CD4-positive, alpha-beta T cell treated with Interleukin-12 subunit alpha and Interleukin-12 subunit beta, for 1 hour (primary cell): ENCODE measurements at places on chromosomes 6 and 20.

DNA sequence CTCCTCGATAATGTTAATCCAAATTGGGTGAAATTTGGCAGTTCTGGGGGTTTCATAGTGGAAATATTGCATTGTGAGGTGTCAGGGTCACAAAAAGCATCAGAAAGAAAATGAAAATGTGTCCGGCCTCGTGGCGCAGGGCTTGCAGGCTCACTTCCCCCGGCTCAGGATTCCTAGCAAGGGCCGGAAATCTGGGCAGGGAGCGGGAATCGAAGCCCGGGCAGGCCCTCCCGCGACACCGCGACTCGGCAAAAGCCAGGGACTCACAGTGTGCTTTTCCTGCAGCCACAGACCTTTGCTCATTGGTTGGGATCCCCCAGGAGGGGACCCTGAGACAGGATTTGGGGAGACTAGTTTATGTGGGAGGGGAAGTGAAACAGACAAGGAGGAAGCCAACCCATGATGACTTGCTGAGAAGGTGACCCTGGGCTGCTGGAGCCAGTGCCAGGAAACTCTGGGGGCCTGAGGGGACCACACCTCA is 847 bp upstream of the CD93 start:
- DNase-seq, result peak; percentile 5

DNA sequence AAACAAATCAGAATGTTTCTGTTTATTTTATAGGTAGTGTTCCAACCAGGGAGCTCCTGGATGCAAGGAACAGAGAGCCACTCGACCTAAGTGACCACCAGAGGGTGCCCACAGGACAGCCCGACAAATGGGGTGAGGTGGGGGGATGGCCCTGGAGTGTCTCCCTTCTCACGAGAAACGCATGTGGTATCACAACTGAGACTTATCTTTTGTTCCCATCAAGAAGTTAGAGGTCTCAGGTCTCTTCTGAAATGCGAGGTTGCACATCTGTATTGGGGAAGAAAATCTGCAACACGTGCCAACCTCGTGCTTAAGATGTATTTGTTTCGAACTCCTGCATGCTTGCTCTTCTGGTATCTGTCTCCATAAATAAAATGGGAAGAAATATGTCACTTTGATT is 104.0 kb downstream of the ISM1 start:
- no peak for DNase-seq

GRCh38 chr20:58401162-58401561 is 12.1 kb downstream of the VAPB start:
- DNase-seq, result no peak

- no peak for DNase-seq
These were observed 148.5 kb downstream of the FOXC1 start for GRCh38 chr6:1758076-1758679.

GRCh38 chr6:20582586-20583443 is 48.6 kb downstream of the CDKAL1 start:
- DNase-seq, result no peak

DNA sequence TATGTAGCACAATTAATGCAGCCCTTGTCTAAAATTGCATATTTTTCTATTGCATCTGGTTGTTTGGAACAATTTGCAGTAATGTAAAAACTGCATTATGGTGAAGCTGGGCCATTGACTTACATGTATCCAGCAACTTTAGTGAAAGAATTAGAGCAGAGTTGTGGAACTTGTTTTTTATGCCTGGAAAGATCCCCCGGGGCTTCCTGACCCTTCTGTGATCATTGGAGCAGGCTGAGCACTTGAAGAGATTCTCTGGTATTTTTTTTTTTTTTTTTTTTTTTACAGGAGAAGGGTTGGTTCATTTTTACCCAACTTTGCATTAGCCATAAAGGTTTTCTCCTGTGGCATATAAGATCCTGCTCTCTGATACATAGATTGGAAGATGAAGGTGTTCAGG is 45.0 kb downstream of the LIN28B start:
- no peak for DNase-seq

DNA sequence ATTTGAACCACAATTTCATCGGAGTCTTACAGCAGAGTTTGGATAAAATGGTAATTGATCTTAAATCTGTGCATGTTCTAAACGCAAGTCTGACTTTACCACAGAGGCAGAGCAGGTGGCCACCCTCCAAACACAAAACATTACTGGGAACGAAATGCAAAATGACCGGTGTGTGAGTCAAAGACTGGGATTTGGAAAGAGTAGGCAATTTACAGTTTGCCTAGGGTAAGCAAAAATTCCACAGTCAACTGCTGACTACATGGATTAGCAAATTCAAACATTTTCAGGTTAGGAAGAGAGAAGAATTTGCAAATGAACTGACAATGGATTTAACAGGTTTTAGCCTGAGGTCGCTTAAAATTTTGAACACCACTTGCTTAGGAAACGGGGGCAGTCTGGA is 444.4 kb downstream of the HDGFL1 start:
- DNase-seq, result no peak

GRCh38 chr20:51583073-51583472 is 40.6 kb upstream of the NFATC2 start:
- DNase-seq, result no peak

- peak; percentile 70 for DNase-seq
These were observed 5.5 kb downstream of the CASP8AP2 start for GRCh38 chr6:89834884-89835792.

GRCh38 chr6:84766118-84766798 is 1.9 kb upstream of the TBX18 start:
- no peak for DNase-seq

GRCh38 chr20:45626540-45626939 is 3.0 kb upstream of the WFDC10A start:
- no peak for DNase-seq

DNA sequence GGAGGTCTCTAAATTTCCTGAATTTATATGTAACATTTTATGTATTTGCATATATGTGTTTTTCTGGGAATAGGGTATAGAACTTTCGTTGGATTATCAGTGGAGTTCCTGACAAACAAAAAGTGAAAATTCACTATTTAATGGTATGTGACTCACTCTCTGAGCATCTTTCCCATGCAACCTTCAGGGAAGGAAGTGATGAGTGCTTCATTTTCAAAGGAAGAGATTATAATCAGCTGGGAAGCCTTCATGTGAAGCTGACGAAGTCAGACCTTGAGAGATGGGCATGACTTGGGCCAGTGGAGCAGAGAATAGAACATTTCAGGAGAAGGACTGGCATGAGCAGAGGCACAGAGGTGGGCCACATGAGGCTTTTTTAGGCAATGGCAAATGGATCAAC is 72.7 kb downstream of the FAXC start:
- no peak for DNase-seq

DNA sequence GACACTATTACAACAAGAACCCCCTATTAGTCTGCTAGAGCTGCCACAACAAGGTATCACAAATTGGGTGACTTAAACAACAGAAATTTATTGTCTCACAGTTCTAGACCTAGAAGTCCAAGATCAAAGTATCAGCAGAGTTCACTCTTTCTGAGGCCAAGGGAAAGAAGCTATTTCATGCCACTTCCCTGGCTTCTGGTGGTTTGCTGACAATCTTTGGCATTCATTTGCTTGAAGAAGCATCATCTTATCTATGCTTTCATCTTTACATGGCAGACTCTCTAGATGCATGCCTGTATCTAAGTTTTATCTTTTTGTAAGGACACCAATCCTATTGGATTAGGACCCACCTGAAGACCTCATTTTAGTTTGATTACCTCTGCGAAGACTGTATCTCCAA is 296.8 kb upstream of the MARCKS start:
- DNase-seq, result no peak

DNA sequence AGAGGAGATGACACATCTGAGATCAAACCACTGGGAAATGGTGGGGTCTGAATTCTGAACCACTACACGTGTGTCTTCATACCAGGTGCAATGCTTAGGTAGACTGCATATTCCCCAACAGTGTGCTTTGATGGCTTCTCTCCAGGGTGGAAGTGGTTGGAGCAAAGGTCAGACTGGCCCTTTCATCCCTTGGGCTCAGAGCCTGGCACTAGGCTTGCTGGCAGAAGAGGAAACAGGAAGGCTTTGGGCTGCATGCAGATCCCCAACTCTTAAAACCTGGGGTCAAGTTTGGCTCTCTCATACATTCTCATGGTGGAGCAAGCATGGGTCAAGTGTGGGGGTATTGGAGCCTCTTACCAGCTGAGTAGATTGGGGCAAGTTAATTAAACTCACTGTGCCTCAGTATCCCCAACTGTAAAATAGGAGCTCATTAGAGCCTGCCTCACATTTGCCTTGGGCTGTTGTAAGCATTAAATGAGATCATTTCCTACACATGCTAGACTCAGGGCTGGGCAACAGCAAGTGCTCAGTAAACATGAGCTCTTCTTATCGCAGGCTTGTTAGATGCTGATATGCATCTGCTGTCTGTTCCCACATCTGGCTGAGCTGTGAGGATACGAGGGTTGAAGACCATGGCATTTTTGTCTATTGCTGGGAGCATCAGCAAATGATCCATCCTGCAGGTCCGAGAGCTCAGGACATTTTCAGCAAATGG is 51.6 kb upstream of the FAM83D start:
- DNase-seq, result peak; percentile 62

DNA sequence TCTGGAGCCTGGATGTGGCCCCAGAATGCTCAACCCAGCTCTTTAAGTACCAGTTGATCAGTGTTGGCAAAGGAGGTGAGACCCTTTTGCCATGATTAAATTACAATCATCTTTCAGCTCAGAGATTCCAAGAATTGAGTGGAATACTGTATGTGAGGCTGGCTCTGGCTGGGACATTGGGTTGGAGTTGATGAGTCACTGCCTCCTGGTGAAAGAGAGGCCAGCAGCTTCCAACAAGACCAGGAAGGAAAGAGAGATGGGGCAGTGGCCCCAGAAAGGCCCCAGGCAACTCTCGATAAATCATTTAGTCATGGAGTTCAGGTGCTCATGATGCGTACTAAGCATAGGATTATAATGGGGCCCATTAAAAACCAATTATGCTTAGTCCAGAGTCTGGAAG is 2.1 kb downstream of the TGM6 start:
- DNase-seq, result no peak

GRCh38 chr6:53067849-53068361 is 2.7 kb downstream of the FBXO9 start:
- DNase-seq, result no peak

GRCh38 chr6:167928111-167928510 is 69.4 kb upstream of the KIF25 start:
- no peak for DNase-seq

GRCh38 chr6:21871831-21872230 is 278.3 kb downstream of the SOX4 start:
- no peak for DNase-seq

- no peak for DNase-seq
These were observed at the start of gene C6orf118 for GRCh38 chr6:165308926-165309731. Gene C6orf118, minus strand, starts transcription at chr6:165309605. Its CDS starts 19 bp downstream, at chr6:165309586.

GRCh38 chr6:56048601-56049000 is 173.2 kb upstream of the BMP5 start:
- no peak for DNase-seq

GRCh38 chr6:107698146-107698545 is 126.0 kb downstream of the SCML4 start:
- no peak for DNase-seq

- no peak for DNase-seq
These were observed 19.2 kb downstream of the METTL24 start for GRCh38 chr6:110338820-110339470.

- no peak for DNase-seq
These were observed 32.1 kb downstream of the BFSP1 start for GRCh38 chr20:17499041-17499440.

DNA sequence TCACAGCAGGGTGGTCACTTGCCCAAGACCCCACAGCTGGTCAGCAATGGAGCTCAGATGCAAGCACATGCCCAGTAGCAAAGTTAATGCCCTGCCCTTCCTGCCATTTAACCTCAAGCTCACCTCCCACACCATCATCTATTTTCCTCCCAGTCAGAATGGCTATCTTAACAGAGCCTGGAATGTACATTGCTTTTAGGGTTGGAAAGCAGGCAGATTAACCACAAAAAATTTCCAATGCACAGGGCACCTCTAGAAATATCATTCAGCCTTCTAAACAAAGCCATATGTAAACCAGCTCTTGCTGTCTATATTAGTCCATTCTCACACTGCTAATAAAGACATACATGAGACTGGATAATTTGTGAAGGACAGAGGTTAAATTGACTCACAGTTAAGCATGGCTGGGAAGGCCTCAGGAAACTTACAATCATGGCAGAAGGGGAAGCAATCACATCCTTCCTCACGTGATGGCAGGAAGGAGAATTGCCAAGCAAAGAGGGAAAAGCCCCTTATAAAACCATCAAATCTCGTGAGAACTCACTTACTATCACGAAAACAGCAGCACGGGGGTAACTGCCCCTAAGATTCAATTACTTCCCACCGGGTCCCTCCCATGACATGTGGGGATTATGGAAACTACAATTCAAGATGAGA is 106.9 kb downstream of the FYN start:
- no peak for DNase-seq

GRCh38 chr6:48689498-48689897 is 578.5 kb upstream of the PTCHD4 start:
- DNase-seq, result no peak

DNA sequence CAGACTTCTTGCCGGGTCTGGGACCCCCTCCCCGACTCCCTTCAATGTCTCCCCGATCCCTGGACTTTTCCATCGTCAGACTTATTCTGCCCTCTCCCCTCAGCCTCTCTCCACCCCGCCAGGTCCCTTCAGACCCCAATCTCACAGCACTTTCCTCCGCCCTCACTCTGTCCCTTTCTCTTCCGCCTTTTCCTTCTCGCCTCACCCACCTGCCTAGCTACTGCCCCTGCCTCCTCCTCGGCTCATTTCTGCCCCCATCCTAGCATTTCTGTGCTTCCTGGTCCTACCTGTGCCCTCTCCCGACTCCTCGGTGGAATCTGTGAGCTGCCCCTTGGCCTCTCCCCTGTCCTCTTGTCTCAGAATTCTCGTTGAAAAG is 616 bp downstream of the CHMP4B start:
- DNase-seq, result peak; percentile 6

DNA sequence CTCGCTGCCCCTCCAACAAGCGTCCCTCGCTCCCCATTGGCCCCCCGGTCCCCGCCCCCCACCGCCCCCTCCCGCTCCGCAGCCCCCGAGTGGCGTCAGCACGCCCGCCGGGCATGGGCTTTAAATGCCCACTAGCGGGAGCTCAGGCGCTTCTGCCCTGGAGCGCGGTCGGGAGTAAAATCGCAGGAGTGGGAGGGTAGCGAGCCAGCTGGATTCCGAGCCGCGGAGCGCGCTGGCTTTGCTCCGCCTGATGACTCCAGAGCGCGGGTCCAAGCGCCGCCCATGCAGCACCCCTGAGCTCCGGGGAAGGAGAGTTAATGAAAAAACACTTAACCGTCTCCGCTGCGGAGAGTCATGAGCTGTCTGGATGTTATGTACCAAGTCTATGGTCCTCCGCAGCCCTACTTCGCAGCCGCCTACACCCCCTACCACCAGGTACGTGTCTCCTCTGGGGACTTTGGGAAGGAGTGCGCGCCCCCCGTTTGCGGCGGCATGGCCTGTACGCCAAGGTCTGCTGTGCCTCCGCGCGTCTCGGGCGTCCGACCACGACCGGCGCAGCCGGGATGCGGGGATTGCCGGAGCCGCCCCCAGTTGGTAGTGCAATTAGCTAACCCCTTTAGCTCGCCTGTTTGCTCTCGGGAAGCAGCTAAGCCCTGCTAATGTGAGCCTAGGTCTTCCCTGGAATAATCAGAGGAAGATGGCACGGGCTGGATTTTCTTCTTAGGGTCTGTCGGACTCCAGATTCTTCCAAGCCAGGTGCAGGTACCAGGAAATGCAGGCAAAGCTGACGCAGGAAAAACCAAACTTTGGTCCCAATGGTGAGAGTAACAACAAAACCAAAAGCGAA is at the start of gene VGLL2:
Gene VGLL2, plus strand, starts transcription at position 149 of the 847 bp plus-strand sequence. Its CDS starts 206 bp downstream, at position 355.
- DNase-seq, result no peak
